CD14-positive monocyte (primary cell): ENCODE measurements at places on chromosomes 7 and 10. TPM values are rescaled to one million over a fixed set of nuclear protein-coding genes. Genes with fewer than 3 reads are reported as not detected.

DNA sequence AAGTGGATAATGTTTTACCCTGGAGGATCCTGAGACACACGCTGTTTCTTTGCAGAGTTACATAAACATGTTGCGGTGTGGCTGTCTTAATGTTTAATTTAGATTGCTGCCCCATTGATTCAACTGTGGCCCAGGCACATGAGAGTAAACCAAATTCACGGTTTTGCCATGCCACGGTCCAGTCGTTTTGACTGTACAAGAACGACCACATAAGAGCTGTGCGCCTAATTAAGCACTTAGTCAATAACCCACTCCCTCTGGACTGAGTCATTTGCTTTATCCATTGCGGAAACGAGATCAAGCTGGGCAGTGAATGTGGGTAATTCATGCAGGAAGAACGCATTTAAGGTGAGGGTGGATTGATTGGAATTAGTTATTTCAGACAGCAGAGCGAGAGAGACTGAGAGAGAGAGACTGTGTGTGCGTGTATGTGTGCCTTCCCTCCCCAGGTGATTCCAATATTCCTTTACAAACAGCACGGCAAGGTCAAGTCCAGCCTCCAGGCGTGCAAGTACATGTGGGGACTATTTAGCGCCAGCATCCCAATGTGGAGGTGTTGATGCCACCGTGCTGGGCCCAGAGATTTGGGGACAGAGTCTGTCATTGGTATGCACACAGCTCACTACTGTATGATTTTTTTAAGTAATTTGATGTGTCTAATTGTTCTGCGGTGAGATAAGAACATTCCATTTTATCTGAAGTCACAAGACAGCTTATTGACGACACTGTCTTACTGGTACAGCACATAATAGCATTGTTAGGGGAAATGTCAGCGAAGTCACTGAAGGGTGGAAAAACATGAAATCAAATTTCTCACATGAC, 8.4 kb upstream of the TEX36 start:
- no peak for DNase-seq

GRCh38 chr7:6508539-6508938, 42.7 kb downstream of the GRID2IP start:
- DNase-seq = no peak

DNA sequence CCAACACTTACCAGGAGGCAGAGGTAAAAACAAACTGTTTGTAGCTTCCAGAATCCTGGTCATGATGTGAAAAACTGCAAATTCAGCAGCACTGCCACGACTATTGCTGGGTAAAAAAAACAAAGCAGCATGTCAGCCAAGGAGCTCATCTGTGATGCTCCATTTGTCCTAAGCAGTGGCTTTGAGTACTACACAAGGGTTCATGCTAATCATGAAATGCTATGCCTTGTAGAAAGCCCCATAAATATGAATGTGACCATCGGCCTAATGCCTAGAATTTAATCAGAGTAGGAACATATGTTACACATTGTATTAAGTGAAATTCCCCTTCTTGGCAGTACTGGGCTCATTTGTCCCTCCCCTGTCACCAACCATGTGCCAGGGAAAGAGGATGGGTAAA, 95.4 kb downstream of the GSAP start:
- no peak for DNase-seq

- no peak for DNase-seq
Measured at GRCh38 chr7:111090846-111091245, at the start of gene LRRN3. Gene LRRN3 (plus strand): TSS chr7:111091127. CDS start chr7:111122773, 31,646 bp downstream.

DNA sequence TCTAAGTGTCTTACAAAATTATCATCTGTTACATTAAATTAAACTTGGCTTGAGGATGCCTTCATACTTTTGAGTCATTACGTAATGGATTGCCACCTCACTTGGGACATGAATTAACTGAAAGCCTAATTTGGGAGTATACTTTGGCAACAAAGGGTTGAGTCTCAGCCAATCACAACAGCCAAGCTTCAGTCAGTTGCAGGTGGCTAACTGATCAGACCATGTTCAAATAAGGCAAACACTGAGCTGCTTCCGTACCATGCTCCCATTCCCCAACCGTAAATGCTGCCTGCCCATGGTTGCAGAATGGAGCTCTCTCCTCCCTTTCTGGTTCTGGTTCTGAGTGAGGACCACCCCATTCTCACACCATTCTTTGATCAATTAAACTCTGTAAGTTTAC, 92.9 kb upstream of the STK17A start:
- no peak for DNase-seq

DNA sequence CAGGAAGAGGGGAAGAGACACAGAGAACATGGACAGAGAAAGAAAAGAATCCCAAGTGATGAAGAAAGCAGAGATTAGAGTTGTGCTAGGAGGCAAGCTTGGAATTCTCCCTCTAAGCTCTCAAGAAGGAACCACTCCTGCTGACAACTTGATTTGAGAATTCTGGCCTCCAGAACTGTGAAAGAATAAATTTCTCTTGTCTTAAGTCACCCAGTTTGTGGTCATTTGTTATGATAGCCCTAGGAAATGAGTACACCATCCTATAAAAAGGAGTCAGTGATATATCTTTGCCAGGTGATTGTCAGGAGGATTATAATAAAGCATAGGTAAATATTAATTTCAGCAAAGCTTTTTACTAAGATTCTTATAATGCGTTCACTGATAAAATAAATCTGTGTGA, 82.7 kb upstream of the TFEC start:
- DNase-seq = no peak

DNA sequence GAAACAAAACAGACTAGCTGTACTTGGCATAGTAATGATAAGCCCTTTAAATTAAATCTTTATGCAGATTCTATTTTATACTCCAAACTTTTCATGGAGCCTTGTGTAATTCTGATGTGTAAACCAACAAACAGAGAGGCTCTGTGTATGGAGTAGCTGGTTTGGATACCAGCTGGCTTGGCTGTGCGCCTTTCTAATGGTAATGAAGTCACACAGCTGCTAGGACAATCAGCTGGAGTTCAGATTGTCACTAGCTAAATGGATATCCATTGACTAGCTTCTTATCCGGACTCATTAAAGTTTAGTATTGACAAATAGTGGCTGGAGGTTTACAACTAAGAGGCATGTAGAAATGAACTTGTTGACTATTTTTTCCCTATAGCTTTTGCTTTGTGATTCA, 398.4 kb downstream of the DGKB start:
- DNase-seq = no peak

DNA sequence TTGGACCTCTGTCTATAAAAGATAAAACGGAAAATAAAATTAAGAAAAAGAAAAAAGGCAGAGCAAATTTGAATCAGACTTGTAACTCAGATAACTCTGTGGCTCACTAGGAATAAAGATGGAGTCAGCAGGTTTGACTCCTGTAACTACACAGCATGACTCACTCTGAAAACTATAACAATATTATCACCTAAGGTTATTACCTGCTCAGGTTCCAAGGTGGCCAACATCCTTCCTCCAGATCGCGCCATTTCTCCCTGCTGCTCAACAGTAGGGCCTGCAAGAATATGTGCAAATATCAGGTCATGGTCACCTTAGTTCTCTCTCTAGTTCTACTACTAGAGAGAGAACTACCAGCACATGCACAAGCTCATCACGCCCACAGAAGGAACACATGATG, 30.0 kb downstream of the ALDH18A1 start:
- DNase-seq = no peak

GRCh38 chr7:55514546-55515265, 57.6 kb downstream of the VOPP1 start:
- no peak for DNase-seq

GRCh38 chr7:84746353-84746752, 440.5 kb downstream of the SEMA3D start:
- no peak for DNase-seq

DNA sequence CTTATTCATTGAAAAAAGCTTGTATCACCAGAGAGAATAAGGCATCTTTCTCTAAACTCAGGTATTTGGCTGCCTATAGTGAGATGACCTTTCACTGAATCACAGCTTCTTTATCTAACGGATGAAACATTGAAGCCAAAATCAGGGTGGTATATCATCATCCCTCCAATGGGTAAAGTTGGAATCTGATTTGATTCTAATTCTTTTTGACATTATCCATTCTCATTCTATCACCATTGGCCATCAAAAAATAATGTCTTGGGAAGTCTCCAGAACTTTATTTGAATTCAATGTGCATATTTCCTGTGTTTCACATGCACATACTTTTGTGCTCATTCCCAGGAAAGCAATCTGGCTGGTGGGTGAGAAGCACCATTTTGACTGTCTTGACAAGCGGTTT, 95.2 kb downstream of the PLPP4 start:
- no peak for DNase-seq

DNA sequence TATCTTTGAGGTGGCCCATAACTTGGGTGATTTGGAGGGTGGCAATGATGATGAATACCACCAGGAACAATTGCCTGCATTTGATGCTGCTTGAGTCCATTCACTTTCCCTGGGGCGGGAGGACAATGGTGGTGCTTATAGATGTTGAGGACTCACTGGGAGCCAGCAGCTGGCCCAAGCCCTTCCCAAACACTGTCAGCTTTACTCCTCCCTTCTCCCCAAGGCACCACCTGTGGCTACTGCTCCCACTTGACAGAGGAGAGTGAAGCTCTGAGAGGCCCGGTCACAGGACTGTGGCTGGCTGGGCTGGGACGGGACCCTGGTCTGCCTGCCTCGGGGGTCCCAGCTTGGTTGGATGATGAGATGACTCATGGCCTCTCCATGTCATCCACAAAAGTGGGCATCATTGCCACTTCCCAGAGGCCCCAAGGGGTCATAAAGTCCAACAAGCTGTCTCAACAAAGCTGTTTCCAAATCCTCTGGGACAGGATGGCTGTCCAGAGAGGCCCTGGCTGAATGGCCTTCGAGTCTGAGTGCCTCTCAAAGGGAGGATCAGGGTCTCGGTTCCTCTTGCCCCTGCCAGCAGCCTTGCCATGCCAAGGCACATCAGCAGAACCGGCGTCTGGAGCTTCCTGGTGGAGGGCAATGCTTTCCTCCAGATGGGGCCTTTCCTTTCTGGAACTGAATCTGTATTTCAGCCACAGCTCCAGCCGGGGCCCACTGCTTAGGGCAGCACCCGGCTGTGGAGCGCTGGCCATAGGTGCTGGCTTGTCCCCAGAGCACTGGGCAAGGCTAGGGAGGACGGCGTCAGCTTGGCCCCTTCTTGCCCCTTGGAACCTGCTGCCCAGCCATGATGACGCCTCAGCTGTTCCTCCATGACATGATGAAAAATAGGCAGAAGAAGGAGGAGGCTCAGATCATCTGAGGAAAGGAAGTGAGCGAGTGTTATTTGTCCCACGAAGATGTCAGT, 47.0 kb upstream of the PLEKHA1 start:
- DNase-seq = no peak

- DNase-seq = no peak
Measured at GRCh38 chr7:80499350-80499953, 12.4 kb downstream of the GNAT3 start.

DNA sequence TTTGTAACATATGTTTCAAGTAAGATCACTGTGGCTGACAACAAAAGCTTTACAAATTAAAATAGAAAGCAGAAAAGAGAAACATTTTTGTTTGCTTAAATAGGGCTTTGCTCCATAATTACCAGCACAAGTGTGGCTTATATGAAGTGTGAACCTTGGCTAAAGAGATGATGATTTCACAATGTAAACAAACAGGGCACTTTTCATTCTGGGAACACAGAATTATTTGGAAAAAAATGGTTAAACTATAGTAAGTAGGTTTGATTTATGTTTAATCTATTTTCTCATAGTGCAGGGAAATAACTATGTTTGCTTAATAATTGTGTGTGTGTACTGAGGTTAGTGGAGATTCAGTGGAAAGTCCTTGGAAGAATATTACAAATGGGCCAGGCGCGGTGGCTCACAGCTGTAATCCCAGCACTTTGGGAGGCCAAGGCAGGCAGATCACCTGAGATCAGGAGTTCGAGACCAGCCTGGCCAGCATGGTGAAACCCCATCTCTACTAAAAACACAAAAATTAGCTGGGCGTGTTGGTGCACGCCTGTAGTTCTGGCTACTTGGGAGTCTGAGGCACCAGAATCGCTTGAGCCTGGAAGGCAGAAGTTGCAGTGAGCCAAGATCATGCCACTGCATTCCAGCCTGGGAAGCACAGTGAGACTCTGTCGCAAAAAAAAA, 19.1 kb upstream of the OTUD1 start:
- DNase-seq = no peak

GRCh38 chr10:12279281-12279680, 70.1 kb upstream of the CAMK1D start:
- no peak for DNase-seq

DNA sequence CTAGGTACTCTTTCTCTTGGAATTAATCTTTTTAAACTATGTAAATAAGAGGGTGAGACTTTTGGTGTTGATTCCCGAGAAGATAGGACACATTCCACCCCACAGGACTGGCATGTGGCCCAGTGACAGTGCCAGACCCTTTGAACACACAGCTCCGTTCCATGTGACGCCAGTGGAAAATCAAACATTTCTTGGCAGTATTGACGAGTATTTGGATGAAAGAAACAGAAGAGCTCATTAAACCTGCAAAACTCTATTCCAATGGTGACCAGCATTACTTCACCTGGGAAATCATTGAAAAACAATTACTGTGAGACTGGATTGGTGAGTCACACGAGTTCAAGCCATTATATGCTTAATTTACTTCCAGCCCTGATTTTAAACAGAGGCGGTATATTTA, 25.8 kb downstream of the AKR1E2 start:
- DNase-seq = no peak

GRCh38 chr7:115851291-115851690, 179.3 kb downstream of the TFEC start:
- DNase-seq = no peak

DNA sequence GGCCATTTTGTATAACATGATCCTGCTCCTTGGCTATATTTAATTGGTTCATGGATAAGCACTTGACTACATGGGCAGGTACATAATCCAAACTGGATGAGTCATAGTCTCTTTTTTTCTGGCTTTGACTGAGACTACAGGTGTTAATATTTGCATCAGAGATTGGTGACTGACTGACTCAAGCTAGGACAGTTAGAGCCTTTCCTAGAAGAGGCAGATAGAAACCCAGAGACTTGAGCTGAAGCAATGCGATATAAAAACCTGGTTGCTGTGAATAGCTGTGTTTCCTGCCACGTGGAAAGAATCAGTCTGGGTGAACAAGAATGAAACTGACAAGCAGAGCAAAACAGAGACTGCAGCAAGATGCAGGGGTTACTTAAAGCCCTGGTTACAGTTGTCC, 81.0 kb downstream of the SAMD9 start:
- no peak for DNase-seq

DNA sequence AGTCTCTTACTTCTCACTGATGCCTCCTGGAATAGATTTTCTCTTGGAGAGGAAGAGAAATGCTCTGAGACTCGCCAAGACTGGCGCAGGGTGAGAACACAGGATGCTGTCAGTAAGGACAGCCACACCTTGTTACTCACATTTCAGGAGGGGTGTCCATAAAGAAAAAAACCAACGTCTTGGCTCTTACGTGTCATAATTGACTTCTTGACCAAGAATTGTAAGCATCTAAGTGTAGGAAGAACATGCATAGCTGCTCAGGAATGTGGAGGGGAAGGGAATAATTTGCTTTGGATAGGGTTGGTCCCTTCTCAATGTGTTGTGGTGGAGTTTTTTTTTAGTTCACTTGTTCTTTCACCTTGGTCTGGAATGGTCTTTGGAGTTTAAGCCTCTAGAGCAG, 43.8 kb upstream of the ZNF438 start:
- DNase-seq = no peak

The ZNF282 gene
- polyA plus RNA-seq = 0.86 TPM

The BAMBI gene
- polyA plus RNA-seq = 0.08 TPM

The SPDYE8 gene
- polyA plus RNA-seq = not detected

The PLXDC2 gene
- 93.6 TPM for polyA plus RNA-seq

The BAZ1B gene
- 5.5 and 12.1 TPM in 2 replicates for polyA plus RNA-seq

The PRSS37 gene
- polyA plus RNA-seq = not detected

The GHRHR gene
- polyA plus RNA-seq = not detected

The PLCE1 gene
- 0.02 TPM for polyA plus RNA-seq

The PRPF18 gene
- 31.4 TPM for polyA plus RNA-seq

The GPR141 gene
- 14.7 and 25.4 TPM in 2 replicates for polyA plus RNA-seq

The SMKR1 gene
- polyA plus RNA-seq = not detected in 2 replicates

The MACROH2A2 gene
- polyA plus RNA-seq = 1.6 and 1.7 TPM in 2 replicates

The OPALIN gene
- polyA plus RNA-seq = not detected
